ENCODE measurements at places on chromosomes 2 and 18.

DNA sequence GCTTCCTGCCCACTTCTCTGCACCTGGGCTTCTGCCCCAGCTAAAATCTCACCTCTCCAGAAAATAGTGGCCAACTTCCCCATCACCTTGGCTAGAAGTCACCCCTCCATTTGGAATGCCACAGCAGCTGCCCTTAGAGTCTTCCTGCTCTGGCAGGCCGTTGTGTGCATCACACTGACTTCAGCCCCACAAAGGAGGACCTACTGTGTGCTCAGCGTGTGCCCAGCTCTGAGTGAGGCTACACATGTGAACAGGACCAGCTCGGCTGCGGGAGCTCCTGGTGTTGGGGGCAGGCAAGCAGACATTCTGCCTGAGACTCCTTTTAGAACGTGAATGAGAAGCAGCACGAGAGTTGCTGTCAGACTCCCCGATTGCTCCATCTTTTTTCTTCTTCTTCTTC, 78.7 kb downstream of the AGAP1 start:
- no peak for DNase-seq

DNA sequence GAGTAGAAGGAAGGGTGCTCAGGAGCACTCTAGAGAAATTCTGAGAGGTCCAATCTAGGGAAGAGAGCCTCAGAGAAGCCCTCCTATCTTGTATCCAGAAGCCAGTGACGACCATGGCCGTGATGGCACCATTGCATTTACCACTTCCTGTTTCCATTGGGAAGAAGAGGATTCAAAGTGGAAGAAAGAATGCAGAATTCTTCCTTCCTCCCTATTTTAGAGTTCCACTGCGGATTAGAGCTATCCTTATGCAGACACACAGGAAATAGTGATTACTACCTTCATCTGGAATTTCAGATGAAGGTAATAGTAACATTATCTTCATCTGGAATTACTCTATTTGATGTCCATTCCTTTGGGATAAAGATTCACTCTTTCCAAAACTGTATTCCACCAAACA, 45.6 kb upstream of the PCBP1 start:
- no peak for DNase-seq

DNA sequence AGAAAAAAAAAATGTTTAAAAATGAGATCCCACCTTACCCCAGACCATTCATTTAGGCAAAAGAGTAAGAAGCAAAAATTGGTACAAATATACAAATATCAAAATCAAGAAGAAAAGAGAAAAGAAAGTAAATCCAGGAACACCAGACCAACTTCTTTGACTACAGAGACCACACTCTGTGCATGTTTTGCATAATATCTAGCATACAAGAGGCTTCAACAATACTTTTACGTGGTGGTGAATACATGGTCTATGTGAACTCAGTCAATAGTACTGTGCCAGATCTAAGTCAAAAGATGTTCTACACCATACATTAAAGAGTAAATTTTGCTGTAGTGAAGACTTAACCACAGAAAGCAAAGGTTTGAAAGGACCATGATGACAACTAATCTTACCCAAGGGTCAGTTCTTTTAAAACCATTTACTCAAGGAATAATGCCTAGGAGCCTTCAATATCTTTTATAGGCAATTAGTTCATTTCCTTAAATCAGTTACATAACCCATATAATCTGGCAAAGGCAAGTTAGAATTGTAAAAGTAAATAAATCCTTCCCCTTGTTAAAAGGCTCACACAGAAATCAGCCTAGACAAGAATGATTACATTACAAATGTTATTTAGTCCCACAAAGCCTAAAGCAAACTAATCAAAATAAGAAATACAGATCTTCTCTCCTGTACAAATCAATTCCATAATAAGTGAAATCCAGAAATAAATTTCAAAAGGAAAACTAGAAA, 115.2 kb downstream of the EXOC6B start:
- no peak for DNase-seq

- no peak for DNase-seq
Observed at GRCh38 chr2:64982311-64982857, 6.8 kb upstream of the SLC1A4 start.

GRCh38 chr2:218022131-218022850, 19.5 kb upstream of the TNS1 start:
- no peak for DNase-seq

- DNase-seq, result peak; percentile 83
Observed at GRCh38 chr2:25041928-25042320, at the start of gene EFR3B. TSS of gene EFR3B (plus strand) at chr2:25042076. CDS start at chr2:25042313, 237 bp downstream.

GRCh38 chr18:10490401-10491165, 35.2 kb upstream of the NAPG start:
- DNase-seq, result no peak

All from forelimb muscle (tissue), 1 donor.